Amniotic epithelial cell (primary cell): ENCODE measurements at places on chromosomes 11 and 22.

DNA sequence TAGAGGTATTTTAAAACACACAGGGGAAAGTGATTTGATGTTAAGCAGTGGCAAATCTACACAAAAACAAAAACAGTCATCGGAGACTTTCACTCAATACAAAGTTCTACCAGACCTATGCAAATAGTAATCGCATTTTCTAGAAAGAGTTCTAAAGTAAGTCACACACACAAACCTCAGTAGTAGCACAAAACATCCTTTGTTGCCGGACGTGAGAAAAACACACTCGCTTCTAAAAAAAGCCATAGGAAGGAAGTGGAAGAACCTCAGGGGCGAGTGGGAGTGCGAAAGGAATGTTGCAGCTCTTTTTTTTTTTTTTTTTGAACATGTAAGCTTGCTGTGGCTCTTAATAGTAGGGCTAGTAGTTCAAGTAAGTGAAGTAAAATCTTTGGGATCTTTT, 88.9 kb downstream of the MAML2 start:
- peak; percentile 85 for DNase-seq

GRCh38 chr11:113880971-113881370, 5.6 kb upstream of the USP28 start:
- DNase-seq, result no peak

- DNase-seq, result peak; percentile 36
These were observed 24.9 kb downstream of the SLC43A1 start for GRCh38 chr11:57490456-57491248.

GRCh38 chr22:20324139-20324516, 4.3 kb upstream of the DGCR6L start:
- no peak for DNase-seq

- DNase-seq, result no peak
These were observed 745 bp downstream of the NCAM1 start for GRCh38 chr11:112961751-112962578.

DNA sequence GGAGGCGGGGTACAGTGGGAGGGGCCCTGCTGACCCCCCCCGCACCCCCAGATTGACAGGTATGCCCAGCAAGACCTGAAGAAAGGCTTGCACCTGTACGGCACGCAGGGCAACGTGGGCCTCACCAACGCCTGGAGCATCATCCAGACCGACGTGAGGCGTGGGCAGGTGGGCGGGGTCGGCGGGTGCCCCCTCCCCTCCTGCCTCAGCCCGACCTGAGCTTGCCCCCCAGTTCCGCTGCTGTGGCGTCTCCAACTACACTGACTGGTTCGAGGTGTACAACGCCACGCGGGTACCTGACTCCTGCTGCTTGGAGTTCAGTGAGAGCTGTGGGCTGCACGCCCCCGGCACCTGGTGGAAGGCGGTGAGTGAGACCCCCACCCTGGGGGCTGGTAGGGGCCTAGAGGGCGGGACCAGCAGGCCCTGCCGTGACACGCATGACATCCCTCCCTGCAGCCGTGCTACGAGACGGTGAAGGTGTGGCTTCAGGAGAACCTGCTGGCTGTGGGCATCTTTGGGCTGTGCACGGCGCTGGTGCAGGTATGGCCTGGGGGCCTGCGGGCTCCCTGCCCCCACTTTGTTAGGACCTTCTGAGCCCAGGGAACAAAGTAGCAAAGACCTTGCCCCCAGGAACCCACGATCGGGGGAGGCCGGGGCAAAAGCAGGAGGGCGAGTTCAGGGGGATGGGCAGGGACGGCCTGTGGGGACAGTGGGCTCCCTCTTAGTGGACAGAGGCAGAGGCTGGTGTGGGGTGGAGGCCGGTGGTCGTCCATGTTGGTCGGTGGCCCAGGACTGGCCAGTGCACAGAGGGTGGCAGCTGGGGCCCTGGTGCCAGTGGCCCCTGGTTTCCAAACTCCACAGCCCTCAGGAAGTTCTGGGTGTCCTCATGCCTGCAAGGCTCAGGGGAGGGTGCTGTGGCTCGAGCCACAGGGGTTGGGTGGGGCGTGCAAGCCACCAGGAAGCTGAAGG, 23.1 kb downstream of the TSPAN4 start:
- no peak for DNase-seq

GRCh38 chr22:37443977-37444376, 16.7 kb upstream of the ELFN2 start:
- no peak for DNase-seq

DNA sequence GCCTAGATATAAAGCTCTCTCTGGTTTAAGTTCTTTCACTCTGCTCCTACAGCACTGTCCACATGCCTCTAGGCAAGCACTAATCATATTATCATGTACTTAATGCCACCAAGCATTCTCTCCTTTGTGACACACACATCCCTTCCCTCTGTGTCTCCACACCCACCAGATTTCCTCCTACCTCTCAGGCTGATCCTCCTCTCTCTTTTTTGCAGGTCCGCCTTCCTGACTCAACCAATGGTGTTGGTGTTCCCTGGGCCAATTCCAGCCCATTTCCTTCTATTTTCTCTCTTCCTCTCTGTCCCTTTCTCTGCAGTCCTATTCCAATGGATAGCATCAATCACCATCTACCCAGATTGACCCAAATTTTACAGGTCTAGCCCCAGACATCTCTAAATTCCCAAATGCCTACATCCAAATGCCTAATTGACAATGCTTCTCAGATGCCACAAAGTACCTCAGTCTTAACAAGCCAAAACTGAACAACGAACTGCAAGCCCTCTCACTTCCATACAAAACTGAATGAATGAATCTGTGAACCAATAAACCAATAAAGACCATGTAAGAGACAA, 504 bp upstream of the ZNF215 start:
- DNase-seq, result peak; percentile 8

- peak; percentile 48 for DNase-seq
These were observed at the start of gene RAB38 for GRCh38 chr11:88174709-88175568. TSS of gene RAB38 (minus strand) at chr11:88175443. CDS start at chr11:88175384, 59 bp downstream.

GRCh38 chr11:128714123-128714522, 20.3 kb downstream of the FLI1 start:
- peak; percentile 39 for DNase-seq

DNA sequence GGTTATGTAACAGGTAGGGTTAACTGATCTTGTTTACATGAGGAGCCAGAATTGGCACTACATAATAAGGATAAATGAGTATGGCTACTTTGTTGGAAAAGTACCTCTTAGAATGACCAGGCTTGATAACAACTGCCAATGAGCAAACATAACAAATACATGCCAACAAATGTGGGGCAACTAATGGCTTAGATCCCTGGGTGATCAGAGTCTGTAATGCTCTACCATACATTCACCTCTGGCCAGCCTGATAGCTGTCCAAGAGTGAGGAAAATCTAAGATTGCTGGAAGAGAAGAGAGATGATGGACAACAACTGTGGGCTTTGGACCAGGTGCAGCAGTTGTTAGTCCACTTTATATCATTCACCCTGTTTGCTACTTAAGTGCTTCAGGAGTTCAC, 1025.0 kb downstream of the NTM start:
- no peak for DNase-seq

DNA sequence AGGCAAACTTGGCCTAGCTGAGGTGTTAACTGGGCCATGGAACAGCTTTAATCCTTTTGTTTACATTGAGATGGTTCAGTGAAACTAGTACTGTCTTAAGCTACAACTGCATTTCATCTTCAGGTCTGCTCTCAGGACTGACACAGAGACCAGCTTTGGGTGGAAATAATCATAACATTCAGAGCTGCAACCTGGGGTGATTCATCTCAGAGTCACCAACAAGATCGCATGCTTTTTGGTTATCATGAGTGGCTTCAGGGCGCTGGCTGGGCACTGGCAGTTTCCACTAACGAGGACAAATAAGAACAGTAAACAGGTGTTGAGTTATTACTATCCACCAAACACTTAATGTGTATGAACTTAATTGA, 60.9 kb upstream of the PAX6 start:
- DNase-seq, result no peak

DNA sequence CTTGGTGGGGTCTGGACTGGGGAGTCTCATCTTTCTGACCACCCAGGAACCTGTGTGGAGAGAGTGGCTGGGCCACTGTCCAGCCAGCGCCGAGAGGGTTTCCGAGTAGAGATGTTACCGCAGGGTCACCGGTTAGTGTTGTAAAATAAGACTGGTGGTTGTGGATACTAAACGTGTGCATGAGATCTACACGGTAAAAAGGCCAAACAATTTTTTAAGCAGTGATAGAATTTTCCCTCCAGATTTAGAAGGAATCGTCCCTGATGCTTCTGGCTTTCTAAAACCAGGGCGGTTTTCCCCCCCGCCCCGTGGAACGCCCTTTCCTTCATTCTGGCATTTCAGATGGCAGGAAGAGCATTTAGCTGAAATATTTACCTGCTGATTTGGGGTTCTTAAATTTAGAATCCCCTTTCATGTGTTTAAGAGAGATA, 72.6 kb upstream of the PPARA start:
- DNase-seq, result no peak

- DNase-seq, result no peak
These were observed 1.7 kb upstream of the DGCR2 start for GRCh38 chr22:19123936-19124335.

- no peak for DNase-seq
These were observed 12.3 kb upstream of the NXPE4 start for GRCh38 chr11:114607753-114608459.

DNA sequence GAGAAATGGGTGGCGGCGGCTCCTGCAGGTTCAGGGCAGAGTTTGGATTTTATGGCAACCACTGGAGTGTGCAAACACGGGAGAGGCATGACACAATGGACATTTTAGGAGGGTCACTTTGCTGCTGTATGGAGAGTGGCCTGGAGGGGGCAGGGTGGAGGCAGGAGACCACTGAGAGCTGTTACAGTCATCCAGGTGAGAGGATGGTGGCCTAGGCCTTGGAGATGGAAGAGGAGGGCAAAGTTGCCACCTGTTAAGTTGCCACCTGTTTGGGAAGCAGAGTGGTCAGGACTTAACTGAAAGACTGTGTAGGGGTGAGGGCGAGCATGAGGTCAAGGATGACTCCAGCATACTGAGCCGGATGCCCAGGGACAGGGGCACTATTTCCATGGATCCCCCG, 2.3 kb upstream of the RAD9A start:
- DNase-seq, result no peak

DNA sequence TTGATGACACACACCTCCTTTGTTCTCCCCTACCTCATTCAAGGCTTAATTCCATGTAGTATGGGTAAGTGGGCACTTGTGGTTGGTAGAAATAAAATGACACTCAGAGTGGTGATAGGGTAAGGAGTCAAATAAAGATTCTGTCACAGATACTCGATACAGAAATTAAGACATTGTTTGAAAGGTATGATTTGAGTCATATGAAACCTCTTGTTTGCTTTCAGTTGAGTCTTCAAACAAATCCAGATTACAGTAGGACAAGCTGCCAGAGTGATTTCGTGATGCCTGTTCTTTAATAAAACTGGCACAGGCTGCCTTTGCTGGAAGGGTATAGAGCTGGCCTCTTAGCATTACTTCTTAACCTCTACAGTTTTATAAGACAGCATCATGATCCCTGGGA, 182.4 kb downstream of the SPON1 start:
- DNase-seq, result no peak
